ENCODE measurements at places on chromosomes 13 and 19. TPM values are rescaled to one million over a fixed set of nuclear protein-coding genes. Genes with fewer than 3 reads are reported as not detected.

- no peak for DNase-seq
Observed at GRCh38 chr13:48175185-48175584, 57.8 kb upstream of the ITM2B start.

DNA sequence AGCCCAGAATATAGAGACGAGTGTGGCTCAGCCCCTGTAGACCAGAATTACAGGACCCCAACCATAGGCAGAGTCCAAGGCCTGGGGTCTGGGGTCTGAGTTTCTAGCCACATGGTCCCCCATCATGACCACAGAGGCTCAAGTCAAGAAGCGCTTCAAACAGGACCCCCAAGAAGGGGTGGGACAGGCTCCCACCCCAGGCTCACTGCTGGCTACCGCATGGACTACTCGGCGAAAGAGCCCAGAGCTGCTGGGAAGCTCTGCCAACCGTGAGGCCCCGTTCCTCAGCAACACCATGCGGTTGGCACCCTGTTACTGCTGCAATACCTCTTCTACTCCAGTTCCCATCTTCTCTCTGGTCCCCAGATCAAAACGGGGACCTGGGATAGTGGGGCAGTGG, 254.8 kb downstream of the TEX29 start:
- no peak for DNase-seq

- no peak for DNase-seq
Observed at GRCh38 chr19:45553464-45553863, 31.1 kb downstream of the OPA3 start.

- DNase-seq, result no peak
Observed at GRCh38 chr19:7254590-7254989, 39.6 kb downstream of the INSR start.

DNA sequence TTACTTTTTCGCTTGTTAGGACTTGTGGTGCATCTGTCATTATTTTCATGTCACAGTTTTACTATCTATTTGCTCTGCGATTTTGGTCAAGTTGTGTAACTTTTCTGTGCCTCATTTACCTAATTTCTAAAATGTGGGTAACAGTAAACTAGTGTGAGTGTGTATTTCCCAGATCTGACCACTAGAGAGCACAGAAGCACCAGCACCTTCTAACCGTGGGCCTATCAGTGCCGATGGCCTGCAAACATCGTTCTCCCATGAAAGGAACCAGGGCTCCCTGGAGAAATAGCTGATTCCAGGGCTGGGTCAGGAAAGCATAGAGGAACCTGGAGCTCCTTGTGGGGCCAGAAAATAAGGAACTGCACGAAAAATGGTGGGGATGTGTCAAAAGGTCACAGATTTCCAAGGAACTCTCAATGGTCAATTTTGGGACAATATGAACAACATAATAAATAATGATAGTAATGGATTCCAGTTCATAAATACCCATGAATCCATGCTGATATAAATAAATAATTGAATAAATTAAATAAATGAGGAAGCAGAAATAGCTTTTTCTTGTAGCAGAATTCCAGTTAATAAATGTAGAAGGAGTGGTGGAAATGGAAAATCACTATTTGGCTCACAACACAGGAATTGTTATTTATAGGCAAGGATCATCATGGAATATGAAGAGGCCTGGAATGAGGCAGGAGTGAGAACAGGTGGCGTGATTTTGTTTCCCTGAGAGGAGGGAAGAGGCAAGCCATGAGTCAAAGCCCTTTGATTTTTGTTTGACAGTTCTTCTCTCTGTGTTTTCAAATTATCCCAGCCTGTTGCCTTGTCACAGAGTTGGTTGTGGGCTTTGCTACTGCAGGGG, 31.1 kb downstream of the CEACAM8 start:
- DNase-seq, result peak; percentile 39

GRCh38 chr13:70884196-70884595, 775.9 kb upstream of the KLHL1 start:
- DNase-seq, result no peak

DNA sequence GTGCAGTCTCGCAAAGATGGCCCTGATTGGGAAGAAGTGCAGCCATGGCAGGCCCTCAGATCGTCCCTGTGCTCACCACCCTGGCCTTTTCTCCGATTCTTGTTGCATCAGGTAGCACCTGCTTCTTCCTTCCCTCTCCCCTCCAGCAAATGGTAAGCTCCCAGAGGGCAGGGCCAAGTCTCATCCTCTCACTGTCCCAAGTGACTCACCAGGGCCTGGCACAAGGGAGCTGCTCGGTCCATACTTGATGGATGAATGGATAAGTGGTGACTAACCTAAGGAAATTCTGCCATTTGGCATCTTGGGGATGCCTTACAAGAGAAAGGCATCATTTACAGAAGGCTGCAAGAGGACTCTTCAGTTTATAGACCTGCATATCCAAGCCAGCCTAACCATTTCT, 84.9 kb downstream of the ZIC5 start:
- DNase-seq, result no peak

DNA sequence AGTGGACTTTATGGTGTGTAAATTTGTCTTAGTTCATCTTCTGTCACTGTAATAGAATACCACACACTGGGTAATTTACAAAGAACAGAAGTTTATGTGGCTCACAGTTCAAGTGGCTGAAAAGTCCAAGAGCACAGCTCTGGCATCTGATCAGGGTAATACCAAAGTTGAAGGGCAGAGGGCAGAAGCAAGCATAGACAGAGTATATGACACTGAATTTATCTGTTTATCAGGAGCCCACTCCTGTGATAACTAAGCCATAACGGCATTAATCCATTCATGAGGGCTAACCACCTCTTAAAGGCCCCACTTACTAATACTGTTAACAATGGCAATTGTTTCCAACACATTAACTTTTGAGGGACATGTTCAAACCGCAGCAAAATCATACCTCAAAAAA, 4.0 kb upstream of the RFXAP start:
- DNase-seq, result peak; percentile 28

- peak; percentile 70 for DNase-seq
Observed at GRCh38 chr19:50204811-50205675, 1.6 kb downstream of the MYH14 start.

DNA sequence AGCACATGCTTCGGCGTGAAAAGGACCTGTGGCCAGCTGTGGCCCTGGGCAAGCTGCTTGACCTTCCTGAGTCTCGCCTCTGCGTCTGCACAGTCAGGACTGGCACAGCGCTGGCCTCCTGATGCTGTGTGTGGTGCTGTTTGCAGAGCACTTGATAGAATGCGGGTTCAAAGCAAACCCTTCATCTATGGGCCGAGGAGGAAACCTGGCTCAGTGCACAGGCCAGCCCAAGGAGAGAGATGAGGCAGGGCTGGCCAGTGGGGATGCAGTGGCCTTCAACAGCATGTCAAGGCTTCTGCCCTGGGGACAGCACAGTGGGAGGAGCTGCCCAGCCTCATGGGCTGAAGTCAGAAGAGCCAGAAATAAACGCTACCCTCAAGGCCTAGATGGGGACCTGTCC, 21.3 kb upstream of the VSTM2B start:
- no peak for DNase-seq

- no peak for DNase-seq
Observed at GRCh38 chr13:45892513-45892912, 41.0 kb upstream of the SIAH3 start.

- DNase-seq, result no peak
Observed at GRCh38 chr13:82294226-82294625, 1588.0 kb downstream of the SLITRK1 start.

- no peak for DNase-seq
Observed at GRCh38 chr19:45147835-45148676, 12.7 kb downstream of the NKPD1 start.

- DNase-seq, result no peak
Observed at GRCh38 chr19:16862826-16863415, 25.9 kb upstream of the F2RL3 start.

Gene NAXD
- polyA plus RNA-seq, result 23.2 TPM

Gene TMED1
- polyA plus RNA-seq, result 48.3 TPM

Gene TMPRSS9
- polyA plus RNA-seq, result 11.1 TPM

Gene PSPN
- 0.69 TPM for polyA plus RNA-seq

Gene TEX29
- 0.34 TPM for polyA plus RNA-seq

All from HepG2 (cell line).